ENCODE measurements at places on chromosomes 4 and X. TPM values are rescaled to one million over a fixed set of nuclear protein-coding genes. Genes with fewer than 3 reads are reported as not detected.

- DNase-seq = no peak
Observed at GRCh38 chrX:136856551-136856950, 24.0 kb downstream of the RBMX start.

DNA sequence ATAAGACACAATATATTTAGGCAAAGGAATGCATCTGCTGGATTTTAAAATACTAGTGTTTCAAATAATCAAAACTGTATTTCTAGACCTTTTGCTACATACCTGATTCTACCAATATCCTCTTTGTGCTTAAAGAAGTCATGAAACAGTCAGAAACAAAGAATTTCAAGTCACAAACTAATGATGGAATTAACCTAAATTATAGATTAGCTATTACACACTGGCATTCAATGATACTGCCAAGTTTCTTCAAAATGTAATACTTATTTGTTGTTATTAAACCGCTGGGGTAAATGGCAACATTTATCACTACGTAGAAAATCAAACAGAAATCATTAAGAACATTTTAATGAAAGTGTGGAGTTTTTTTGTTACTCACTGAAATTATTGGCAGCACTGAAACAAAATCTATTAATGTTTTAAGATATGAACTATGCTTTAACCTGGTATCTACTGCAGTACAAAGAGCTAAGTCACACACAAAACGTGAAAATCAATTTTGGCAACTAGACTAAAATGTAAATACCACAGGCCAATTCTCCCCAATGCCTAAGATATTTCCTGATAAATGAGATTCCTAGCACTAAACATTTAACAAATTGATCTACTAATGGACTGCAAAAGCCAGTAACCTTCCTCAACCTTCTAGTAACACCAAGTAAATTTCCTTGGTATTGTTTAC, 19.4 kb downstream of the PDGFC start:
- DNase-seq = no peak

DNA sequence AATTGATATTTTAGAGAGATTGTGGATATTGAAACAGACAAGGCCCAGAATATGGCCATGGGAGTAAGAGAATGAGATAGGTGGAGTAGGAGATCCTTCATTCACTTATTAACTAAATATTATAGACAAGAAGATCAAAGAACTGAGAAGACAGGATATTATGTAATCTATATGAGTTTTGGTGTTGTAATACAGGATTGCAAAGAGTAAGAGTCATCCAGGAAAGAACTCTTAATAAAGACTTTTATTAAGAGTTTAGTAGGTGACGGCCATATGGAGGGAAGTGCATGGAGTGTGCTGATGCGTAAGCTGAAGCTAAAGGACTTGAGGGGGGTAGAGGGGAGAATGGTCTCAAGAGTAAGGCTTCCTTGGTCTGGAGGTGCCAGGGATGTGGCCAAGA, 153.7 kb downstream of the VEGFC start:
- DNase-seq = no peak

DNA sequence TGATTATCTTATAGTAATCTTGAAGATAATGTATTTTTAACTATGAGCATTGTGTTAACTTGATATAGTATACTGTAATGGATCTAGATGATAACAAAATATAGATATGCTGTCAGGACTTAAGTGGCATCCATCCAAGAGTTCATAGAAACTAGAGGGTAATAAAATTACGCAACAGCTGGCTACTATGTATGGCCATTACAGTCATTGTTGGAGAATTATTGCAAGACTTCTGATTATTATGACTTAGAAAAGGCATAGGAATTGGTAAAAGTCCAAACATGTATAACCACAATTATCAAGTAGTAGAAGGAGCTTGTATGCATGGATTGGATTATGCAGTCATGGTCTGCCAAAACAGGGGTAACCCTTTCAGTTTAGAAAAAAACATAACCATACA, 9.5 kb downstream of the OGT start:
- no peak for DNase-seq

- no peak for DNase-seq
Observed at GRCh38 chr4:4327652-4328121, 37.6 kb downstream of the ZBTB49 start.

DNA sequence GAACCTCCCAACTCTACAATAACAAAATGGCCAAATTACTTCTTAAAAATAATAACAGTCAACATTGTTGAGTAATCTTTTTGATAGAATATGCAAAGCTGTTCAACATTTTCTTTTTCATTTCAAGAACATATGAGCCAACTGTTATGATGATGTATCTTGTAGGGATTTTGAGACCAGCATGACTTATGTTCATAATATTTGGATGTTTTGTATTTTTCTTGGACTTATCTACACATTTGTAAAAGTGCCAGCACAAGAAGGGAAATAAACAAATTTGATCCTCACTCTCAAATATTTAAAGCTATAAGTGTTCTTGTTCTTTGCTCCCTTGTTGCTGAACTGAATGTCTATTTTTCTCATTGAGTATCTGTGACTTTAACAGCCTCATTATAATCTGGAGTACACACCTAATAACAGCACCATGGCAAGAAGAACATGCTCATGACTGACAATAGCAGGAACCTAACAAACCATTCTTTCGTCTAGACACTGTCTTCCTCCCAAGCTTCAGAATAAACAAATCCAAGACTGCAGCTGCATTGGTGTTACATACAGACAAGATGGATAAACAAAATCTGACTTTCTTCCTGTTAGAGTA, 1049.7 kb downstream of the FAT4 start:
- DNase-seq = no peak

- DNase-seq = no peak
Observed at GRCh38 chrX:35289952-35290351, 347.4 kb downstream of the FAM47B start.

- no peak for DNase-seq
Observed at GRCh38 chr4:41189076-41189475, 25.3 kb downstream of the APBB2 start.

- DNase-seq = no peak
Observed at GRCh38 chr4:67861513-67861912, 22.3 kb downstream of the TMPRSS11D start.

- no peak for DNase-seq
Observed at GRCh38 chrX:46904626-46905025, 7.6 kb upstream of the JADE3 start.

- DNase-seq = peak; percentile 81
Observed at GRCh38 chr4:38674258-38675144, 10.5 kb downstream of the KLF3 start.

DNA sequence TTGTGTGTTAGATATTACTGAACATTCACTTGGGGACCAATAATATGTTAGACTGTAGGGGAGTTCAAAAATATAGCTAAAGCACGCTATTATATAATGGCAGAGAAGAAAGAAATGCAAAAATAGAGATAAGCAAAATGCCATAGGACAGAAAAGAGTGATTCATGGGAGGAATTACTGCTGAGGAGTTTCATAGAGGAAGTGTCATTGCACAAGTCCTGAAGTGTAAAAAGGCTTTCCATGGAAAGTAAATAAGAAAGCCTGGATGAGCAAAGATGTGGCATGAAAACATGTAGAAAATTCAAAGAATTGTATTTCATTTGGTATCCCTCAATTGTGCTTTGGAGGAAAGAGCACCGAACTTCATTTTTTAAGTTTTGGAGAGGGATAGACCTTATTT, 14.5 kb downstream of the HMGB2 start:
- DNase-seq = no peak

DNA sequence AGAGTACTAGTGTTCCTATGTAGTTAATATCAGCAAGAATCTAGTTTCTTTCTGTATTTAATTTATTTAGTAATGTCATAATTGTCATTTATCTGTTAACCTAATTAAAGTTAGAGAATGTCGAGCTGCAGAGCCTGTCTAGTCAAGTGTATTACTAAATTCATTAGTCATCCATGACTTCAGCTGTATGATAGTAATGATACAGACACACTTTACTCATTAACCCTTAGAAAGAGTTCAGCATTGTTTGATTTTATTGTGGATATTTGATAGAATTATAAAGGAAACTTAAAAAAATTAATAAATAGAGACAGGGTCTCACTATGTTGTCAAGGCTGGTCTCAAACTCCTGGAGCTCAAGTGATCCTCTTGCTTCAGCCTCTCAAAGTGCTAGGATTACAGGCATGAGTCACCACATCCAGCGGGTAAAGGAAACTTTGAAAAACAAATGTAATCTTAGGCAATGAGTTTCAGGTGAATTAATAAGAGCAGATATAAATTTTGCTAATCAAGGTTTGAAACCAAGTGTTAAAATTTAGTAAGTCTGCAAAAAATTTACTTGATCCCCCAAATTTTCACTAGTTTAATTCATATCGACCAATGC, 110.6 kb downstream of the ANK2 start:
- DNase-seq = no peak

- no peak for DNase-seq
Observed at GRCh38 chr4:113904877-113905276, 74.6 kb downstream of the ARSJ start.

FAM47A gene
- total RNA-seq = not detected

SPANXA2 gene
- not detected for total RNA-seq

KLHL4 gene
- 18.2 TPM for total RNA-seq

PARM1 gene
- total RNA-seq = 0.10 TPM

GYPE gene
- total RNA-seq = not detected

BTC gene
- 0.61 TPM for total RNA-seq

Measured in Caki2 (cell line).